ENCODE measurements at places on chromosomes 12 and 14. TPM values are rescaled to one million over a fixed set of nuclear protein-coding genes. Genes with fewer than 3 reads are reported as not detected.
A peak's percentile ranks its signal among the peaks of the same experiment; 100 is the strongest.

GRCh38 chr14:99860219-99860618, 67.0 kb downstream of the EML1 start:
- H3K27me3 ChIP-seq: peaks cover 41% of the 10 kb centered on the region
- H3K4me3 ChIP-seq: no peak overlapping the region
- no peak for DNase-seq

- H3K4me3 ChIP-seq: no peak overlapping the region
- H3K27ac ChIP-seq: no peak overlapping the region
- no peak for DNase-seq
- H3K27me3 ChIP-seq: peaks cover 29% of the 10 kb centered on the region
- peaks cover 2% of the 10 kb centered on the region for H3K36me3 ChIP-seq
Observed at GRCh38 chr14:94517248-94517640, 8.0 kb upstream of the SERPINA12 start.

REP15 gene
- not detected for total RNA-seq

- no peak overlapping the region for H3K27ac ChIP-seq
- no peak for DNase-seq
- H3K27me3 ChIP-seq: peaks cover 5% of the 10 kb centered on the region
- peaks cover 20% of the 10 kb centered on the region for H3K4me1 ChIP-seq
Observed at GRCh38 chr14:105418269-105419194, 1.1 kb upstream of the MTA1 start.

GRCh38 chr14:103126873-103127304, 3.6 kb downstream of the TNFAIP2 start:
- H3K36me3 ChIP-seq: no peaks in the 10 kb centered on the region
- peaks cover 39% of the 10 kb centered on the region for H3K27me3 ChIP-seq
- H3K4me3 ChIP-seq: no peak overlapping the region
- H3K4me1 ChIP-seq: peaks cover 6% of the 10 kb centered on the region

TRHDE gene
- total RNA-seq: 0.26 TPM

- peaks cover 2% of the 10 kb centered on the region for H3K4me1 ChIP-seq
- H3K36me3 ChIP-seq: no peaks in the 10 kb centered on the region
Observed at GRCh38 chr14:103282932-103283331, 51.1 kb upstream of the EIF5 start.

DNA sequence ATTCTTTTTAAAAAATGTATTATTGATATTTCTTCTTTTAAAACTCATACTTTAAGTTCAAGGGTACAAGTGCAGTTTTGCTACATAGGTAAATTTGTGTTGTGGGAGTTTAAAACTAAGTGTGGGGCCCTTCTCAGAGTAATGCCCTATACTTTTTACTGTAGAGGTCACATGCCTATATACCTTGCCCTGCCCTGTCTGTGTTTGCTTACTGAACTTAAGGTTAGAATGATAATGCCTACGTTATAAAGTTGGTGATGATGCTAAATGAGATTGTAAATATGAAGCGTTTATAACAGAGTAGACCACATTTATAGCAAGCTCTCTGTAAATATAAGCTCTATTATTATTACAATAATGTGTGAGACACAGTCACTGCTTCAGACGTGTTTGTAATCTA, 261.9 kb downstream of the RASSF9 start:
- H3K27ac ChIP-seq: no peak overlapping the region
- no peak overlapping the region for H3K4me3 ChIP-seq
- H3K4me1 ChIP-seq: no peaks in the 10 kb centered on the region
- H3K27me3 ChIP-seq: no peaks in the 10 kb centered on the region
- H3K36me3 ChIP-seq: no peaks in the 10 kb centered on the region
- no peak for DNase-seq

DNA sequence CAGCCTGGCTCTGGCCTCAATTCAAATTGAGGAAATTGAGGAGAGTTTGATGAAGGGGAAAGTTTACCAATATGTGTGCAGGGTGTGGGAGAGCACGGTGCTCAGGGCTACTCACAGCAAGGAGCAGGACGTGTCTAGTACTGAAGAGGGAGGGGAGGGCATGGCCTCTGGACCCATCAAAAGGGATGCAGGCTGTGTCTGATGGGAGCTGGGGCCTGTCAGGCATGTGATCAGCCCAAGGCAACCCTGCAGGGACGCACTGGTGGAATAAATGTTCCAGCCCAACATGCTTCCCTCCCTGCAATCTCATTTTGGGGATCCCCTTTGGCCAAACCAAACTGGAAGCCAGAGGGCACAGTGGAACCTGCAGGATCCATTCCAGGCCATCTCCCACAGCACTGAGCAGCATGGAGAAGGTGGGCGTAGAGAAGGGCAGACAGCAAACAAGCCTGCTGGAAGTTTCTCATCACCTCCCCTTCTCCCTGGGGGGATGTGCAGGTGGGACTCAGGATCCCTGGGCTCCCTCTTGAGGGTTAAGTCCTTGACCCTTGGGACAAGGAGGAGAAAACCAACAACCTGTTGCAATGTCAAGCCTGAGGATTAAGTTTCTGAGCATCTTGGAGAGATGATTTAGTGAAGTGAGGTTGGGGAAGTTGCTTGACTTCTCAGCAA, 17.8 kb upstream of the RBM19 start:
- H3K4me3 ChIP-seq: no peak overlapping the region
- DNase-seq: no peak
- no peaks in the 10 kb centered on the region for H3K36me3 ChIP-seq
- no peak overlapping the region for H3K27ac ChIP-seq

DNA sequence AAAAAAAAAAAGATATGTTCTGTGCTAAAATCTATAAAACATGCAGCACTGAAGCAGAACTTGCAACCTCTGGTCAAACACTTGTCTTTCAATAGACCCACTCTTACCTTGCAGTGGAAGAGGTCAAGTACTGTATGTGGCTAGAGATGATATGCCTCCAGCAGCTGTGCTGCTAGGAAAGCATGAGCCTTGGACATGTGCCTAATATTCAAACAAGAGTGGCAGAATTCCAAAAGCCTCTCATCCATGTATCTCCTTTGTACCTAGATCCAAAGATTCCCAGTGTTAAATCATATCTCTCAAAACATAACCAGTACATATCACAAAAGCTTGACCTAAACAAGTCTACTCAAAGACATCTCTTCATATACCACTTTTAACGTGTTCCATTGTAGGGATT, 105.0 kb upstream of the CPNE8 start:
- no peak for DNase-seq
- H3K36me3 ChIP-seq: no peaks in the 10 kb centered on the region
- H3K4me3 ChIP-seq: no peak overlapping the region
- H3K27ac ChIP-seq: no peak overlapping the region

GRCh38 chr12:104682790-104683279, 226.1 kb downstream of the CHST11 start:
- H3K36me3 ChIP-seq: no peaks in the 10 kb centered on the region
- H3K27me3 ChIP-seq: no peaks in the 10 kb centered on the region
- peak overlapping the region; percentile 82 for H3K4me3 ChIP-seq
- H3K4me1 ChIP-seq: peaks cover 62% of the 10 kb centered on the region
- peak; percentile 51 for DNase-seq
- H3K27ac ChIP-seq: peak overlapping the region; percentile 91

DNA sequence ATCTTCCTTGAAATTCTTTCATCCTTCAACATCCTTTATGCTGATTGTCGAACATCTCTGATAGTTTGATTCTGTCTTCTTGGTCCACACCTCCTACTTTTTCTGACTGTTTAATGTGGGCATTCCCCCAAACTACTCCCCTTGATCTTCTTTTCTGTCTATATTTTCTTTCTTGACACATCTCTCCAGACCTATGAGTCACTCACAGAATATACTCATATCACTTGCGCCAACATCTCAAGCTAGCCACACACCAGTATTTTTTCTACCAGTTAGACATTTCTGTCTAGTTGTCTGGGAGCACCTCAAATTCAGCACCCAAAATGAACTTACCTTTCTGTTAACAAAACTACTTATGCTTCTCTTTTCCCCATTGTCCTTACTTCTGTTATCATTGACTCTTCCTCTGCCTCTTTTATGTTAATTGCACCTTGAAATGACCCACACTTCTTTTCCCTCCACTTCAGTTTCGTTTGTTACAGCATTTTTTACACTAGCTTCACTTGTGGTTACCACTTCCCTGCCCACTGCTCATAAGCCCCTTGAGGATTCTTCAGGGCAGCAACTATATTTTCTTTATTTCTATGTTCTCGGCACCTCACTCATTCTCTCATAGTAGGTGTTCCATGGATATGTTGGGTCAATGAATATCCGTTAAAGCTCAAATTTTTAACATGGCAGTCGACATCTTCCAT, 33.5 kb downstream of the TSHR start:
- DNase-seq: no peak
- no peak overlapping the region for H3K27ac ChIP-seq
- H3K27me3 ChIP-seq: peaks cover 19% of the 10 kb centered on the region
- H3K4me1 ChIP-seq: no peaks in the 10 kb centered on the region
- peaks cover 2% of the 10 kb centered on the region for H3K36me3 ChIP-seq
